ENCODE measurements at places on chromosomes 11 and 22. TPM values are rescaled to one million over a fixed set of nuclear protein-coding genes. Genes with fewer than 3 reads are reported as not detected.

Gene RNF141
- total RNA-seq, result 36.8 TPM

Gene PNPLA3
- total RNA-seq, result 26.8 TPM

Gene VSIG2
- total RNA-seq, result 13.6 TPM

Gene ADAMTS8
- total RNA-seq, result not detected

GRCh38 chr11:8224161-8224591 lies 39.5 kb downstream of the LMO1 start:
- no peak for DNase-seq
- no peaks in the 10 kb centered on the region for H3K27me3 ChIP-seq
- H3K4me3 ChIP-seq, result no peak overlapping the region
- H3K36me3 ChIP-seq, result no peaks in the 10 kb centered on the region
- no peak overlapping the region for H3K27ac ChIP-seq
- H3K4me1 ChIP-seq, result peaks cover 13% of the 10 kb centered on the region

- H3K27ac ChIP-seq, result no peak overlapping the region
- H3K27me3 ChIP-seq, result no peaks in the 10 kb centered on the region
- no peak overlapping the region for H3K4me3 ChIP-seq
- H3K36me3 ChIP-seq, result peaks cover 35% of the 10 kb centered on the region
- no peaks in the 10 kb centered on the region for H3K4me1 ChIP-seq
Observed at GRCh38 chr22:50209893-50210292, 9.1 kb downstream of the SELENOO start.

GRCh38 chr11:34252651-34253050 lies 105.2 kb downstream of the ABTB2 start:
- no peak overlapping the region for H3K4me3 ChIP-seq
- no peaks in the 10 kb centered on the region for H3K27me3 ChIP-seq
- no peak overlapping the region for H3K27ac ChIP-seq
- DNase-seq, result no peak
- H3K4me1 ChIP-seq, result peaks cover 50% of the 10 kb centered on the region
